ENCODE measurements at places on chromosomes 2 and 18. TPM values are rescaled to one million over a fixed set of nuclear protein-coding genes. Genes with fewer than 3 reads are reported as not detected.

DNA sequence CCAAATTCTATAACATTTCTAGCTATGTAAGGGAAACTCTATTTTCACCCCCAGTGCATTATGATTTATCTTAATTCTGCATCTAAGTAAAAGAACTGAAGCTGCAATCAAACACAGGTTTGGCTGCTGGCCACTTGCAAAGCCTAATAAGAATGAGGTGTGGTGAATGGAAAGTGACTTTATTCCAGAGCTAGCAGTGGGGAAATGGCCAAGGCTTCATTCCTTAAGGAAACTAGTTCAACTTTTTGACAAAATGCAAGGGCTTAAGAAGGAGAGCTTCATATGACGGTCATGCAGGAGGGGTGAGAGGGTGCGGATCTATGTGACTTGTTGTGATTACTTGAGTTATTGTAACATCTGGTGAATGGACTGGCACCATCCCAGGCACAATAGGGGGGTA, 1802.0 kb downstream of the SUCLG1 start:
- H3K27ac ChIP-seq: no peak overlapping the region
- H3K4me1 ChIP-seq: no peaks in the 10 kb centered on the region

Gene PDIA6
- 358 TPM for total RNA-seq

DNA sequence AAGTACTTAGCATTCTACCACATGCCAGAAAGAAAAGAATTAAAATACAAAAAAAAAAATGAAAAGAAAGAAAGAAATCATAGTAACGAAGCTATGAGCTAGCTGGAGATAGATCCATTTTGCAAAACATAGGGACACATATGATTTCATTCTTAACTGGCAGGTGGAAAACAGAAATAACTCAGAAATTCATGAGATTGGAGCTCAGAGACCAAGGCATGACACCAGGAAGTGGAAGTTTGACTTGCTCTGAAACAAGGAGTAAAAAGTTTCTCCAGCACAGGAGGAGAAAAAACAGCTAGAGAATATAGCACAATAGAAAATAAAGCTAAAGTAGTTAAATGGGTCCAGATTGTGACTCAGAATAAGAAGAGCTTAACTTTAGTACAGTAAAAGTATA, 278.1 kb downstream of the ZEB2 start:
- no peak overlapping the region for H3K4me3 ChIP-seq
- no peak for DNase-seq
- H3K27me3 ChIP-seq: no peaks in the 10 kb centered on the region
- no peaks in the 10 kb centered on the region for H3K36me3 ChIP-seq

DNA sequence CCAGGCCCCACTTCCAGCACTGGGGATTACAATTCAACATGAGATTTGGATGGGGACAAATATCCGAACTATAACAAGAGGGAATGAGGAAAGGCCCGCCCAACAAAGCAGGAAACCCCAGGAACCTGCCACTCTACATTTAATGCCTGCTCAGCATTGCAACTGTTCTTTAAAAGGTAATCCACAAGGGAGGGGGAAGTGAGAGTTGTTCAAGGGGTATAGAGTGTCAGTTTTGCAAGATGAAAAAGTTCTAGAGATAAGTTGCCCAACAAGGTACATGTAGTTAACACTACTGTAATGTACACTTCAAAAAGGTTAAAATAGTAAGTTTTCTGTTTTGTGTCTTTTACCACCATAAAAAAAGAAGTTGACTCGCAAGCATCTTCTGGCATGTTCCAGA, 137.6 kb downstream of the MBD2 start:
- no peak overlapping the region for H3K4me3 ChIP-seq
- H3K27me3 ChIP-seq: no peaks in the 10 kb centered on the region
- H3K4me1 ChIP-seq: no peaks in the 10 kb centered on the region

Gene SCN1A
- total RNA-seq: not detected

Gene FSHR
- 0.38 TPM for total RNA-seq

Gene GTF2A1L
- total RNA-seq: not detected

Gene TMEM214
- total RNA-seq: 93.5 TPM
